ENCODE measurements at places on chromosomes 16 and 17.

DNA sequence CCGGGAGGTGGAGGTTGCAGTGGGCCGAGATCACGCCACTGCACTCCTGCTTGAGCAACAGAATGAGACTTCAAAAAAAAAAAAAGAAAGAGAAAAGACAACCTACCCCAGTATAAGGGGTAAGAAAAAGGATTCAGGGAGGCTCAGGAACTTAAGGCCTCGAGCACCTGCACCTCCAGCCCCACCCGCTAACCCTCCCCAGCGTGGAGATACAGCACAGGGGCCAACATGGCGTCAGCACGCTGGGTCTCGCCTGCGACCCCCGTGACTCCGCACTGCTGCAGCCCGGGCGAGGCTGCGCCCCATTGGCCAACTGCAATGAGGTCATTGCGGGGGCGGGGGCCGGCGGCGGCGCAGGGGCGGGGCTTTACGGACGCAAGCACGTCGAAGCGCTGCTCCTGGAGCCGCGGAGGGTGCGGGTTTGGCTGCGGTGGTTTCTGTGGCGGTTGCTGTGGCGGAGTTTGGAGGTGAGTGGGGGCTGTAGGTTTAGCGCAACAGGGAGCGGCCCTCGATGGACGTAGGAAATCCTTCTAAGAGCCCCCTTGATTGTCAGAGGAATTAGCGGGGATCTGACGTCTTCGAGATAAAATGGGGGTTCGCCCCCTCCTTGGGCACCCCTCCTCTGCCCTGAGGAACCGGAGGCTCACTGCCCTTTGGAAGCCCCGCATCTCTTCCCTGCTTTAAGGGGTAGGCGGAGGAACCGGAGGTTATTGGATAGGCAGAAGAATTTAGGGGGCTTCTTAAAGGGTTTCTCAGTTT is at the start of gene ATP6V0A1:
Gene ATP6V0A1, plus strand, starts transcription at position 382 of the 759 bp plus-strand sequence. CDS start 2,017 bp downstream, outside the sequence.
- DNase-seq: peak; percentile 77

- no peak for DNase-seq
Measured at GRCh38 chr17:596763-597644, 117.6 kb downstream of the VPS53 start.

DNA sequence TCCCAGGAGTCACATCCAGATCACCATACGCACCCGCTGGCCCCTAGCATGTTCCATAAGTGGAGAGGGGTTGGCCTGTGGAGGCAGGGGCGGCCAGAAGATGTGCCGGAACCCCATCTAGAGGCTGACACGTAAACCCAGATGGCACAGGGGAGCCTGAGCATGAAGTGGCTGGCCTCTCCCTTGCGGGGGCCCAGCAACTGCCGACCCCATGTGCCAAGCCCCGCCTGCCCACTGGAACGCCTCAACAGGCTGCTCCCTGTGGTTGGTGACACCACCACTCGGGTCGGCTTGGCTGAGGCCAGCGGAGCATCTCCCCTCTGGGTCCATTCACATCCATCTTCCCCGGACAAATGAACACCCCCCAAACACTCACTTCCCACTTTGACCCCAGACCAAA is 9.5 kb downstream of the BCAR1 start:
- no peak for DNase-seq

- no peak for DNase-seq
Measured at GRCh38 chr17:75460295-75460694, 3.9 kb downstream of the TMEM94 start.

GRCh38 chr16:53545433-53545832 is 42.4 kb upstream of the AKTIP start:
- no peak for DNase-seq

DNA sequence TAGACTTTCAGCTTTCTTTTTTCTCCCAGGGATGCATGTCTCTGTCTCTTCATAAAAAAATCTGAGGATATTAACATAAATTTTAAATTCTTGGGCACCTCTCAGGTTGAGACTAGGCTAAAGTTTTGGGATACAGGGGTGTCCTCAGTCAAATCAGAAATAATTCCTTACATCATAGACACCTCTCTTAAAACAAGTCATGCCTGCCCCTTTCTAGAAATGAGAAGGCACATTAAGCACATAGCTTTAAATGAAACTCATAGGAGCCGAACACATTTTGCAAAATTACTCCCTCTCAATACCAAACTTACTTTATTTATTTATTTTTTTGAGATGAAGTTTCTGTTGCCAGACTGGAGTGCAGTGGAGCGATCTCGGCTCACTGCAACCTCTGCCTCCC is 67.3 kb upstream of the BCAR1 start:
- DNase-seq: no peak

- peak; percentile 32 for DNase-seq
Measured at GRCh38 chr17:80619535-80620235, 75.0 kb downstream of the RPTOR start.

DNA sequence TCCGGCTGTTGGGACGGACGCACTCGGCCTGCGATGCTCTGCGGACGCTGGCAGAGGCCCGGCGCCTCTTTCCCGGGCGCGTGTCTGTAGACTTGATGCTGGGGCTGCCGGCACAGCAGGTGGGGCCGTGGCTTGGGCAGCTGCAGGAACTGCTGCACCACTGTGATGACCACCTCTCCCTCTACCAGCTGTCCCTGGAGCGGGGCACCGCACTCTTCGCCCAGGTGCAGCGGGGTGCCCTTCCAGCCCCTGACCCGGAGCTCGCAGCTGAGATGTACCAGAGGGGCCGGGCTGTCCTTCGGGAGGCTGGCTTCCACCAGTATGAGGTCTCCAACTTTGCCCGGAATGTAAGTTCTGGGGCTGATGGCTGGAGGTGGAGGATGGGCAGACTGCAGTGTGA is 3.5 kb downstream of the RSAD1 start:
- no peak for DNase-seq

DNA sequence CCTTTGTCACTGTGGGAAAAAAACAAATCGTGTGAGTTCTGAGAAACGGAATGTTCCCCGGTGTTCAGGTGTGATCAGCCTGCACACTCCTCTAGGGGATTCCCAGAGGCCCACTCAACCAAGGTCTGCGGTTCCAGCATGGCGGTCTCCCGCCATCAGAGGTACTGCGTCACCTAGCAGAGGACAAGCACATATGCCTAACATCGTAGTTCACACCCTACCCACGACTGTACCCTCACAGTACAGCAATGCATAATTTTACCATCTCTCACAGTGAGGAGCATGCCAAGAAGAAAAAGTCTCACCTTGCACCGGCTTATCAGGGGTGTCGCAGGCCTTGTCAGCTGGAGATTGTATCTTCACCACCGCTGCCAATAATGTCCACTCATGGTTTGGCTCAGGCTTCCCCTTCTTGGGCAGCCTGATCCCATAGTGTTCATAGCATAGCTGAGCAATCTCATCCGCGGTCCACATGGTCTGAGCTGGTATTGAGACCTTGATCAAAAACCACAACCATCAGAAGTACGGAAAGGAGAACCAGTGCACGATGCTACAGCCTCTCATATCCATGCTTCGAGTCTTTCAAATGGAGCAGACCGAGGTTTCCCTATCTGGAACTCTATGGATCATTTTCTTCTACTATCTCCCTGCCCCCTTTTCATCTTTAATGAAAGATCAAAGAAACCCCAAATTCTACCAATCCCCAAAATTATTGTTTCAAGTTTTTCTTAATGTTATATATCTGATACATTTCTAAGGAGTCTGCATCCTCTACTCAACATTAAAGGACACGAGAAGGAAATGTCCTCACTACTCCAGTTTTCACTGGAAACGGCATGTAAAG is 2.5 kb downstream of the ADAT1 start:
- DNase-seq: no peak

- no peak for DNase-seq
Measured at GRCh38 chr16:22624038-22624799, 113.5 kb downstream of the NPIPB5 start.

- no peak for DNase-seq
Measured at GRCh38 chr17:4965311-4965986, 2.2 kb downstream of the SPAG7 start.

DNA sequence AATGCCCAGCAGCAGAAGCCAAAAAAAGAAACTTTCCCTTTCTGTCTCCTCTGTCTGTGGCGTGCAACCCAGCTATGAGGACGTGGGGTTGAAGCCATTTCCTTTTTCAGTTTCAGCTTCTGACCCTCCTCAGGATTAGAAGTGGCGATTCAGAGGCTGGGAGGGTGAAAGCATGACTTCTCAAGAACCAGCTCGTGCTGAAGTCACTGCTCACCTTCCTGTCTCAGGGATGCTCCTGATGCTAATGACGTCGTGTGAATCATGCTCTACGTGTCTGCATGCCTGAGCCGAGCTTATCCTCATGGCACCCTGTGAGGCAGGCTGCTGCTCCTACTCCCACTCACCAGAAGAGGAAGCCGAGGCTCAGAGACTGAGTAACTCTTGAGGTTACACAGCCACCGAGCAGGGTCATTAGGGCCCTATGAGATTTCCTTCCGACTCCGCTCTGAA is 5.7 kb upstream of the LPO start:
- DNase-seq: no peak

DNA sequence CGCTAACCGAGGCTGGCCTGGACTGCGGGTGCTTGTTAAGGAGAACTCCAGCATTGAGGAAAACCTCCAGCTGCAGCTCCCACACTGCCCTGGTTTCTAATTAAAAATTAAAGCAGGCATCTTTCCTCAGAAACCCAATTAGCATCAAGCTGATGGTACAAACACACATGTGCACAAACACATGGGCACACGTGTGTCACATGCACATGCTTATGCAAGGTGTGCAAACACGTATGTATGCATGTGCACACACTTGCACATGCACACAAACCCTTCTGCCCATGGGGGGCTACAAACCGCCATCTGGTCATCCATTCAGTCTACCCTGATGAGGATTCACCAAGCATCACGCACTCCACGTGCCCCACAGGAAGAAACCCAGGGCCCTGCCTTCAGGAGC is 182.5 kb downstream of the ZNF423 start:
- no peak for DNase-seq

DNA sequence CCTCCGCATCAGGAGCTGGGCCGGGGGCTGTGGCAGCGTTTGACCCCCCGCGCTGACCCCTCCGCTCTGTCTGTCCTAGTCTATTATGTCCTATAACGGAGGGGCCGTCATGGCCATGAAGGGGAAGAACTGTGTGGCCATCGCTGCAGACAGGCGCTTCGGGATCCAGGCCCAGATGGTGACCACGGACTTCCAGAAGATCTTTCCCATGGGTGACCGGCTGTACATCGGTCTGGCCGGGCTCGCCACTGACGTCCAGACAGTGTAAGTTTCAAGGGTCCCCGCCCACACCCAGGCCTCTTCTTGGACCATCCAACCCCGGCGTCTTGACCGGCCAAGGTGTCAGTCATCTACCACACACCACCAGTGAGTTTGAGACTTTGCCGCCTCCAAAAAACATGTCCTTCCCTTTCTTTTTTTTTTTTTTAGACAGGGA is 548 bp downstream of the PSMB3 start:
- no peak for DNase-seq

DNA sequence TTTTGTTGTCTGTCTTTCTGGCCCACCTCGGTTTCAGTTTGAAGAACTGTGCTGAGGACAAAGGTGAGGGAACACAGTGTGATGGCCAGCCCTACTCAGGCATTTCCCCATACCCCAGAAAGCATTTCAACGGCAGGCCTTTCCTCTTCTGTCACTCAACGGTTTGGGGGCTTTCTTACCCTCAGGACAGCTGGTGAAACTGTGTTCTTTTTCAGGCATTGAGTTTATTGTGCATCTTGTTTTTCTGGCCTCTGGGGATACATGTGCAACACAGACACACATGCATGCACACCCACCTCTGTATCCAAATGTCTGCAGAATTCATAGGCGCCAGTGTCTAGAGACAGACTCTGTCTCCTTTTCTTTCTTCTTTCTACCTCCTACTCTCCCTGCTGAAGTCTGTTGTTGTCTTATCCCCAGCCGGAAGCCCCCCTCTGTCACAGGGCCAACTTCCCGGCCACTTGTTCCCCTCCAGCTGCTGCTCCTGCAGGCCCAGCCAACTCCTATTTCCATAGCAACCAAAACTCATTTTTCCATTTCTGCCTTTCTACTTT is 17.0 kb downstream of the CHD9 start:
- no peak for DNase-seq

DNA sequence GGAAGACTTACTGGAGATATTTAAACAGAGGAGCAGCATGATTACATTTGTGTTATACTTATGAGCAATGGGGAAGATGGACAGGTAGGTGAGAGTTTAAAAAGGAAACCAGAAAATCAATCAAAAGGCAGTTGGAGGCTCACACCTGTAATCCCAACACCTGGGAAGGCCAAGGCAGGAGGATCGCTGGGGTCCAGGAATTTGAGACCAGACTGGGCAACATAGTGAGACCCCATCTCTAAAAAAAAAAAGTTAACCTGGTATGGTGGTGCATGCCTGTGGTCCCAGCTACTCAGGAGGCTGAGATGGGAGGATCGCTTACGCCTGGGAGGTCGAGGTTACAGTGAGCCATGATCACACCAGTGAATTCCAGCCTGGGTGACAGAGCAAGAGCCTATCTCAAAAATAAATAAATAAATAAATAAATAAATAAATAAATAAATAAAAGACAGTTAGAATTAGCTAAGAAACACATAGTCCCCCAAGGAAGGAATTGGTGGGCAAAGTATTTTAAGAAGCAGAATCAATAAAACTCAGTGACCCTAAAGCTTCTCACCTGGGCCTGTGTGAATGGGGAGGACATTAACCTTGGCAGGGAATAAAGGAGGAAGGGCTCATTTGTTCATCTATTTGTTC is 32.3 kb upstream of the TOB1 start:
- DNase-seq: no peak

- no peak for DNase-seq
Measured at GRCh38 chr16:8730335-8730915, 56.0 kb downstream of the ABAT start.

DNA sequence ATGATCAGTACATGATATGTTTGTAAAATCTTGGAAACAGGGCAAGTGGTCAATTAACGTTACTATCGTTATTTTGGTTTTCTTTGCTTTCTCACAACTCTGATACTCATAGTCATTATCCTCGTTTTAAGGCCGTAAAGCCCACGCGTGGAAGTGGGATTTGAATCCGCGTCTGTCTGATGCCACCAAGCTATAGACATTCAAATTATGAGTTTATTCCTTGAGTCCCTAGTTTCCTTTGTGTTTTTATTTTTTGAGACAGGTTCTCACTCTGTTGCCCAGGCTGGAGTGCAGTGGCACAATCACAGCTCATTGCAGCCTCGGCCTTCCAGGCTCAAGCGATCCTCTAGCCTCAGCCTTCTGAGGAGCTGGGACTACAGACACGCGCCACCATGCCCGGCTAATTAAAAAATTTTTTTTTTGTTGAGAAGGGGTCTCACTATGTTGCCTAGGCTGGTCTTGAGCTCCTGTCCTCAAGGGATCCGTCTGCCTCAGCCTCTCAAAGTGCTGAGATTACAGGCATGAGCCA is 1.0 kb downstream of the DCTN5 start:
- no peak for DNase-seq

- DNase-seq: no peak
Measured at GRCh38 chr17:8894202-8894671, 26.8 kb upstream of the PIK3R6 start.

DNA sequence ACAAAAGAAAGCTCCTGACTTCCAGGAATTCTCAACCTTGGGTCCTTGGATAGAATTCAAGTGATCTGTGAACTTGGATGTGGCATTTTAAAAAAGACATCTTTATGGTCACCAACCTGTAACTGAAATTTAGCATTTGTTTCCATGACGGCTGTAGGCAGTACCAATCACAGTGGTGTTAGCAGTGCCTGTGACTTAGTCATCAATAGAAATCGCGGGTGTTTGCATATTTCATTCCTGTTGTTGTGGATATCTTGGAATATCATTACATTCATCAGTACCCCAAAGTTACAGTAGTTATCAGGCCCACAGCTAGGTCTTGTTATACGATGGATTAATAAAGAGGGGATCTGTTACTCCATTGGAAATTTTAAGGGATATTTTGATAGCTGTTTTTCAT is 81.6 kb downstream of the CMIP start:
- no peak for DNase-seq
